Pons (tissue), 1 donor: ENCODE measurements at places on chromosomes 4 and X.

GRCh38 chrX:47960406-47960805 is 43.4 kb downstream of the ZNF182 start:
- DNase-seq, result no peak

GRCh38 chrX:155334486-155335336 is at the start of gene CLIC2:
Gene CLIC2 (minus strand): TSS chrX:155334614. CDS start chrX:155334427, 187 bp downstream.
- DNase-seq, result peak; percentile 41

- no peak for DNase-seq
These were observed 40.1 kb upstream of the HELT start for GRCh38 chr4:184978211-184978610.

DNA sequence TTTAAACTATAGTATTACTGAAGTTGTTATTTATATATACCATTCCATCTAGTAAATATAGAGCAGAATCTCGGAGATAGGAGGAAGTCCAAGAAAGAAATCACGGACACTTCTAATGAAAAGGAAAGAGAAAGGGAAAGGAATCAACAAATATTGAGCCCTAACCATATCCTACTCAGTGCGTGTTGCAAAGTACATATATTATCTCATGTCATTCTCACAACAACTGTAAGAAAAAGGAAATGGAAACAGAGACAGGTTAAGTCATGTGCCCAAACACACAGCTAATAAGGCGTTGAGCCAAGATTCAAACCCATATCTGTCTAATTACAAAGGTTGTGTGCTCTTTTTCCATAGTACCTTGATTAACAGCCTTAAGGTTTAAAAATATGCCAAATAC is 16.0 kb downstream of the HTR2C start:
- DNase-seq, result no peak

GRCh38 chr4:176422511-176422910 is 102.7 kb downstream of the SPCS3 start:
- peak; percentile 36 for DNase-seq

GRCh38 chr4:72900952-72901351 is 168.6 kb downstream of the COX18 start:
- DNase-seq, result peak; percentile 12

- no peak for DNase-seq
These were observed 127.1 kb upstream of the PCDH18 start for GRCh38 chr4:137659431-137659830.

DNA sequence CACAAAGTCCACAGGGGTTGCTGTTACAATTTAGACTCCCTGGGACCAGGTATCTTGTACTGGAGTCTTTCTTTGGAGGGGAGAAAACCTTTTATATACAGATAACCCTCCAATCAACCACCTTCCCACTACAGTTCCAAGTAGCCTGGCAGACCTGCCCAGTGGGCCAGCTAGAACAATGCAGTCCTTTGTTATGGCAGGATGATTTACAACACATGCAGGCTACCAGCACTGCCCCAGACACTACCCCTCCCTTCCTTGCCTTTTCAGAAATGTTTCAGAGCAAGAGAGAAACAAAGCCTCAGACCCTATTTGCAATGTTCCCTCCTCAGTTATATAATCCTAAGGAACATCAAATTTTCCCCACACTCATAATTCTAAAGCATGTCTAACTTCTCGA is 11.1 kb downstream of the RASL11B start:
- peak; percentile 67 for DNase-seq

DNA sequence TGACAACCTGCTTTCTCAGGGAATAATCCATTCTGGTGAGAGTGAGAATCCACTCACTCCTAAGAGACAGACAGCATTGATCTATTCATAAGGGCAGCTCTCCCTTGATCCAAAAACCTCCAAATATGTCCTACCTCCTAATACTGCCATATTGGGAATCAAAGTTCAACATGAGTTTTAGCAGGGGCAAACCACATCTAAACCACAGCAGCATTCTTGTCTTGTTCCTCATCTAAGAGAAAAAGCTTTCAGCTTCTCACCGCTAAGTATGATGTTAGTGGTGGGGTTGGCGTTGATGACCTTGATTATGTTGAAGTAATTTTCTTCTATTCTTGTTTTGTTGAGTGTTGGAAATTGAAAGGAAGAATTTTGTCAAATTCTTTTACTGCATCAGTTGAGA is 69.6 kb downstream of the SERTM2 start:
- DNase-seq, result no peak

DNA sequence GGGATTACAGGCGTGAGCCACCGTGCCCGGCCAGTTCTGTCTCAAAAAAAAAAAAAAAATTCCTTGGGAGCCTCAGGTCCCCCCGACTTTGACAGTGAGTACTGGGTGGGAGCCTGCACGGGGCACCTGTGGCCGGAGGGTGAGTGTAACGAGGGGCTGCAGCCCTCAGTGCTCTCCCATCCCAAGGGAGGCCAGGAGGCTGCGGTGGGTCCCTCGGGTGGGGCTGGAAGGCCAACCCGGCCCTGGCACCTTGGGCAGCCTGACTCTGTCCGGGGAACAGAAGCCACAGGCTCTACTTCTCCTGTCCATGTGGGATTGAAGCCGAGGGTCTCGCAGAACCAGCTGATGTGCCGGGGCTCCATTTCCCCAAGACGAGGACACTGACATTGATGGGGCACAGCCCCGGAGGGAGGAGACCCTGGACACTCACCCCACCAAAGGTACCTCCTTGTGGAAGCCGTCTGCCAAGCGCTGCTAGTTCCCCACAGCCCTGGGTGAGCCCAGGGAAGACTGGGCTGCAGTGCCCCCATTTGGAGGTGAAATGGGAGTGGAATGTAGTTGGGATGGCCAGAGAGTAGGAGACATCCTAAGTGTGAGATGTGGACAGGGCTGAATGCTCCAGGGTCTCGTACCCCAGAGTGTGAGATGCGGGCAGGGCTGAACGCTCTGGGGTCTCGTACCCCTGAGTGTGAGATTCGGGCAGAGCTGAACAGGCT is 2.3 kb upstream of the SLC26A1 start:
- DNase-seq, result no peak

DNA sequence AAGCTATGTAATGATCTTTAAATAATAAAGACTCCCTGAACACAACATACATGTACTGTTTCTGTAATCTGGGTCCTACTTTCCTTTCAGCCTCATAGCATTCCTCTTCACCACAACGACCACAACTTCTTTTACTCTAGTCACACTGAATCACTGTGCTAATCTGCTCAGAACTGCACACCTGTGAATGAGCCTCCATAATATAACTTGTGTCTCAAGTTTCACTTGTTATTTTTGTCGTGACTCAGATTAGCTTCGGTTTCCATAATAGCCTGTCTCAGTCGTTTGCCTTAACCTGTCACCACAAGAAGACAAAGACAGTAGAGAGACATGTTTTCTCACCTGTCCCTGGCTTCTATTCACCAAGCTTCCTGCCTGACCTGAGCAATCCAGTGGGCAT is 61.8 kb downstream of the MAGED1 start:
- no peak for DNase-seq

GRCh38 chr4:142656178-142656577 is 189.9 kb downstream of the INPP4B start:
- no peak for DNase-seq

GRCh38 chr4:89114100-89114499 is 2.8 kb downstream of the TIGD2 start:
- DNase-seq, result no peak

- DNase-seq, result no peak
These were observed 8.8 kb downstream of the CEP44 start for GRCh38 chr4:174292473-174292872.

DNA sequence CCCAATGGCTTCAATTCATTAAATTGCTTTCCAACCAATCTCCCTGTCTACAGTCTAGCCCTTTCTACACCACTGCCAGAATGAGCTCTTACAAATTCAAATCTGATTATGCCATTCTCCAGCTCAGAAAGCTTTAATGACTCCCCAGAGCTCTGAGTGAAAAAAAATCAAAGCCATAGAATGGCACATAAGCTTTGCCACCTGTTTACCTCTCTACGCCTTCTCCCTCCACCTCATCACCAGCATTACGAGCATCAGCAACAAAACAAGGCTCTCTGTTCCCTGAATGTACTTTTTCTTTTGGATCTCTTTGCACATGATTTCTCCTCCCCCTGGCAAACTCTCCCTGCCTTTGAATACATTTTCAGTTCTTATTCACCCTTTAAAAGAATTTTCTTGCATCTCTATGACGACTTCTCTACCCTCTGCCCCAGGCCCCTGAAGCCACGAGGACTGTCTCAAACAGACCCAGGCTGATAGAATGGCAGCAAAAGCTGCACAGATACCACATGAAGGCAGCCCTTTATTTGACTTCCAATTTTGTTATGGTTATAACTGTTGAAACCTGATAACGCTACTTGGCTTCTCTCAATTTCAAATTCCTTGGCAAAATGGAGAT is 516.0 kb downstream of the PCDH7 start:
- DNase-seq, result peak; percentile 14

DNA sequence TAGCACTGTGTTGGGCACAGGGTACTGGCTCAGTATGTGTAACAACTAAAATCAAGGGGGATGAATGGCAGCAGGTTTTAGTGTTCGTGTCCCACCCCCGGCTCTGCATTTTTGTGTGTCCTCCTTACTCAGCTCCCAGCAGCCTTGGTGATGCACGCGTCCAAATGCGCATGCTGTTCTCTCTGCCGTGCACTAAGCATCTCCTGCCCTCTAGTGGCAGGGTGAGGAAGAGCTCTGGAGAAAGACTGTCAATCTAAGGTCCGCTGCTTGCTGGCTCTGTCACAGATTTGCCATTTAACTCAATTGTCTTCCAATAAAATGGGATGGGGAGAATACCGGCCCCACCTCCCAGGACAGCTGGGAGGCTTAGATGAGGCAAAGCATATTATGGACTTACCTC is 61.4 kb downstream of the WFS1 start:
- no peak for DNase-seq

- no peak for DNase-seq
These were observed 605.7 kb upstream of the PABPC4L start for GRCh38 chr4:134807231-134807745.

- DNase-seq, result no peak
These were observed 1049.1 kb upstream of the TENM3 start for GRCh38 chr4:181194096-181194495.

DNA sequence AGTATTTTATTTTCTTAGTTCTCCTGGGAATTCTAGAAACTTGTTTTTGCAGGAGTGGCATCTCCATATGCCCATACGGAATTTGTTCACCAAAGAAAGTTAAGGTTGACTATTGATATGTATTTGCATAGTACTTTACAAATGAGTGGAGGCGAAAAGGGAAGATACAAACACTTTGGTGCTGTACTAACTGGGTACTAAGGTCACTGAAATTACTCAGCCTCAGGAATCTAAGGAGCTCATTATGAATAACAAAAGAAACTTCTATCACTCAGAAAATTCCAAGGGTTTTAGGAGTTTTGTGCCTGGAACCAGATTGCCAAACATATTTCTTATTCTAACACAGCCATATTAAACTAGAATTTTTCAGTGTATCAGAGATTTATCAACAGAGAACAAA is 27.4 kb upstream of the TMPRSS11B start:
- no peak for DNase-seq

GRCh38 chr4:8573266-8573665 is 6.9 kb upstream of the GPR78 start:
- DNase-seq, result no peak

DNA sequence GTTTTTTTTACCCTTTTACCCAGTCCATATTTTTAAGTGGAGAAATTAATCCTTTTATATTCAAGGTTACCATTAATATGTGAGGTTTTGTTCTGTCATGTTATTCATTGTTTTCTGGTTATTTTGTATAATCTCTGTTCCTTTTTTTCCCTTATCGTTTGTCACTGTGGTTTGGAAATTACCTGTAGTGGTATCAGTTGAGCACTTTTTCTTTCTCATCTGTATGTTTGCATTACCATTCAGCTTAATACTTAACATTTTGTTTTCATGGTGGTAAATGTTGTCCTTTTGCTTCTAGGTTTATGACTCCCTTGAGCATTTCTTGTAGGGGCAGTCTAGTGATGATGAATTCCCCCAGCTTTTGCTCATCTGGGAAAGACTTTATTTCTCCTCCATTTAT is 6.6 kb downstream of the ETDC start:
- DNase-seq, result no peak

DNA sequence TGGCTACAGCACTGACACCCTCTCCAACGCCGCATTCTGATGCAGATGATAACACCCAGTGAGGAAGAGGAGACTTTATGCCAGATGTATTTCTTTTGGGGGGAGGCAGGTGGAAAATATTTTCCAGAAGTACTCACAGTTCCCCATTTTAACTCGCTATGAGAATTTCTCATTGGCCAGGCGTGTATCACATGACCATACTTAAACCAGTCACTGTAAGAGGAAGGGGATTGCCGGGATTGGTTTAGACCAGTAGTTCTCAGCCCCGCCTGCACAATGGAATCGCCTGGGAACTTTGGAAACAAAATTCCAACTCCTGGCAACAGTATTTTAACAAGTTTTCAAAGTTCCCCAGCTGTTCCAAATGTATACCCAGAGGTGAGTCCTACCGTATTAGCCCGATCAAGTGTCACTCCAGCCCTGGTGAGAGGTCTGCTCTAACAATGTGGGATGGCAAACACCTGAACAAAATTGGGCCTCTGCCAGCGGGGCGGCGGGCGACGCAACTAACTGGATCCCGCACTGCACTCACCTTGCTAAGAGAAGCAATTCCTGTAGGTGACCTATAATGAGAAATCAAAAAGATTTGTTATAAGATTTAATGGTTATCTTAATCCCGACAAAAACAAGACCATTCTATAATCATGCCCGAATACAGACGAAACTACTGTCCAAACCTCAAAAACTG is 2.9 kb upstream of the MSL3 start:
- DNase-seq, result no peak

DNA sequence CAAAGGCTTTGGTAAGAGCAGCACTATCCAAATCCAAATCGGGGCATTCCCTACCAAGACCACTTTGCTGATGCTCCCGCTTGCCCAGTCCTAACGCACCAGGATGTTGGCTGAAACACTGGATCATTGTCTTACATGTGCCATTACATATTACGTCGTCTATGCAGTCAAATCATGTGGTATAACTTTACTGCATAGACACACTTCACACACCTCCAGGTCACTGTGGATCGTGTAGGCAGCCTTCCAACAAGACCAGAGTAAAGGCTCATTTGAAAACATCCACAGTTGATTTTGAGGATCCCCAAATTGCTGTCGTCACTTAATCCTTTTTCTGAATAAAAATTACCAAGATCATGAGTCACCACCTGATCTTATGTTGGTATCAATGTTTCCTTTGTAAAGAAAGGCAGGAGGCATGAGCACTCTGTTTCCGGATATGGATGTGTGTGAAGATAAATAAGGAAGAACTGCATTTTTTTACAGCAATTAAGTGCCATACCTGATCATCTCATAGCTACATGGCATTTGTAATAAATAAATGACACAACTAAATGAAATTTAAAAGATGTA is 18.5 kb downstream of the TENM3 start:
- DNase-seq, result no peak
